ENCODE measurements at places on chromosomes 16 and 17.

DNA sequence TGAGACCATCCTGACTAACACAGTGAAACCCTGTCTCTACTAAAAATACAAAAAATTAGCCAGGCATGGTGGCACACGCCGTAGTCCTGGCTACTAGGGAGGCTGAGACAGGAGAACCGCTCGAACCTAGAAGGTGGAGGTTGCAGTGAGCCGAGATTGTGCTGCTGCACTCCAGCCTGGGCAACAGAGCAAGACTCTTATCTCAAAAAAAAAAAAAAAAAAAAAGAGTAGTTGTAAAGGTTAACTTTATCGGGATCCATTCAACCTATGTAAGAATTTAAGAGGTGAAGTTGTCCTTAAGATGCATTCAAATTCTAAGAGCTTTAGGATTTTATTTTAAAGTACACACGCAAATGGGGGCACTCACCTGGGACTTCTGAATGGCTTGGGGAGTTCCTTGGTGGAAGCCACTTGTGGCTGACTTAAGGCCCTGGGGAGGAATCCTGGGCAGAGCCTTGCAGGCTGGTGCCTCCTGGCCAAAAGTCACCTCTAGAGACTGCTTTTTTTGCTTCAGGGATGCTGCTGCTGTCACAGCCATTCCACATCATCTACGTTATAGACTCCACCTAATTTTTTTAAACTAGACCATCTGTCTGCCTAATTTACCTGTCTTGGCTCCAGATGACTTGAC is 3.3 kb downstream of the CTCF start:
- no peak for DNase-seq

DNA sequence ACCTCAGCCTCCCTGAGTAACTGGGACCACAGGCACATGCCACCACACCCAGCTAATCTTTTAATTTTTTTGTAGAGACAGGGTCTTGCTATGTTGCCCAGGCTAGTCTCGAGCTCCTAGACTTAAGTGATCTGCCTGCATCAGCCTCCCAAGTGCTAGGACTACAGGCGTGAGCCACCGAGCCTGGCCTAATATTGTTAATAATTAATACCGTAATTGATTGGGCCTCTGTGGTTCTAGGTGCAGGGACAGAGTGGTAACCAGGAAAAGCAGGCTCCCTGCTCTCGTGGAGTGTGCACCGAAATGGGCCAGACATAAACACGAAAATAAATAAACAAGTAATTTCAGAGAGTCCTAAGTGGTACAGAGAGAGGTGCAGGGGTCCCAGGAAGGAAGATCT is 241.0 kb downstream of the GSG1L start:
- no peak for DNase-seq

GRCh38 chr17:80938556-80938955 is 53.1 kb upstream of the CHMP6 start:
- DNase-seq, result peak; percentile 71

DNA sequence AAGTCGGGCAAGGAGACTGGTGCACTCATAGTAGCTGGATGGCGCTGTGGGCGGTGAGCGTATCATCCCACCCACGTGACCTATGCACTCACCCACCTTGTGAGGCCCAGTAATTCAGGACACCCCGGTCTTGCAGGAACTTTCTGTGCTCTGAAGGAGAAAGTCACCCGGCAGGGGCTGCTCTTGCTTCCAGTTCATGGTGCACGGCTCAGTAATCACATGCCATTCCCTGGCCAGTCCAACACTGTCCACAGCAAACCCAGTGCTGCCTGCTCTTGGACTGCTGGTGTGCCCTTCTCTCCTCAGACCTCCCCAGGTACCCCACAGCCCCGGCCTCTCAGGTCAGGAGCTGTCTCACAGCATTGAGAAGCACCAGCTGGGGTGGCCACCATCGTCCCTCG is 16.4 kb upstream of the RHBDF2 start:
- DNase-seq, result no peak

GRCh38 chr17:57810721-57811637 is 38.9 kb downstream of the MRPS23 start:
- DNase-seq, result no peak

DNA sequence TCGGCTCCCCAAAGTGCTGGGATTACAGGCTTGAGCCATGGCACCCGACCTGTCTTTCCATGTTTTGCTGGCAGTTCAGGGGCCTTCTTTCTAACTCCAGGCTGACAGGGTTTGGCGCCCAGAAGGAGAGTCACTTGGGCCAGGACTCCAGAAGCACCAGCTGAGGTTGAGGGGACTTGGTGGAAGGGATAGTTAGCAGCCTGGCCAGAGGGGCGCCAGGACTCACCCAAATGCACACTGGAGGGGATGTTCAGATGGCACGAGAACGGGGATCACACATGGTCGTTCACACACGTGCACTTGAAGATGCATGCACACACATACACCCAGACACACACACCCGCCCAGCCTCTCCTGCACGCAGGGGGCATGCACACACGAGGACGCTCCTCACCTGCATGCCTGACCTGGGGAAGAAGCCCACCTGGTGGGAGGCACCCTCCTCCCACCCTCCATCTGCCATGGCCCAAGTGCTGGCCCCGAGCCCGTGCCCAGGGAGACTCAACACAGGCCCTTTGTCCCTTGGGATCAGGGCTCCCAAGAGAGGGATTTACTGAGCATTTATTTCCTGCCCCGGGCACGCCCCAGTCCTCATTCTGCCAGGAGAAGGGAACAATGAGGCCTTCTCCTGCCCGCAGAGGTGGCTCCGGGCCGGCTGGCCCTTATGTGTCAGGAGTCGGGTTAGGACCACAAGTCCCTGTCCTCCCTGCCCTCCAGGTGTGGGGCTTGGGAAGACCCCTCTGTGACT is 2.3 kb upstream of the PRSS21 start:
- DNase-seq, result no peak

GRCh38 chr16:57262841-57263540 is 17.9 kb downstream of the ARL2BP start:
- DNase-seq, result peak; percentile 3

GRCh38 chr16:54055864-54056263 is 230.7 kb downstream of the IRX3 start:
- no peak for DNase-seq

- DNase-seq, result no peak
Observed at GRCh38 chr17:19631905-19632304, 16.6 kb upstream of the ALDH3A2 start.

GRCh38 chr16:19040400-19040799 is 27.0 kb upstream of the COQ7 start:
- DNase-seq, result no peak

DNA sequence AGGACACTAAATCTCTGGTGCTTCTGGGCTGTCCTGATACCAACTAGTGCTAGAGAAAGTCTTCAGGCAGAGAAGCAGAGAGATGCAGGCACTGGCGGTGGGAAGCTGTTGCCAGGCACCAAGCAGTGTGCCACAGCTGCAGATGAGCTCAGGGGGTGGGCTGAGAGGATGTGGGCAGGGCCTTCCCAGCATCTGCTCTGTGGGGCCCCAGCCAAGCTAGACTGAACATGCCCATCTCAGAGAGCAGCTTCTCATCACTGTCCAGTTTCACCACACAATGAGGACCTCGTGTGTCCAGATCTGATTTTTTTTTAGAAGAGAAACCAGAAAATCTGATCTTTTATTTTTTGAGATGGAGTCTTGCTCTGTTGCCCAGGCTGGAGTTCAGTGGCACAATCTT is 17.1 kb downstream of the PSKH1 start:
- DNase-seq, result peak; percentile 83

DNA sequence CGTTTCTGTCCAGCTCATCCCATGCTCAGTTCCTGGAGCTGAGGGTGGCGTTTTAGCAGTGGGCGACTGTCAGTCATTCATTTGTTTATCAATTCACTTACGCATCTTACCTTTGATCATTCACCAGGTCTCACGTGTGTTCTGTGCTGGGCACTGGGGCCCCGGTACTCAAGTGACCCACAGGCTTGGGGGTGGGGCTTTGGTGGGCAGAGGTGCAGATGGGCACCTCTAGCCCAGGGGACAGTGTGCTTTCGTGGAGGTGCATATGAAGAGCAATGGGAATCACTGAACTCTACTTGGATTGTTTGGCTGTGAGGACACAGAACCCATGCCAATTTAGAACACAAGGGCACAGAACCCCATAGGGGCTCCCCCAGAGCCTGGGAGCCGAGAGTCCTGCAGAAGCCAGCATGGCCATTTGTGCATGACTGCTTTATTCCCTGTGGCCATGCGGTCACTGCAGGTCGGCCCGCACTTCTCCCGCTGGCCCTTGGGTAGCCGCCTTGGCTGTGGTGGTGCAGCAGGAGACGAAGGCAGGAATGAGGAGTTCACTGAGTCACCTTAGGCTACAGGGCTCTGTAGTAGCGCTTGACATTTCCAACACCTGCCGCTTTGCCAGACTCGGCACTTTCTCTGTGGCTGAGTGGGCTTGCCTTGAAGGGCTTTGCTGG is 144.6 kb downstream of the SNX29 start:
- DNase-seq, result no peak

DNA sequence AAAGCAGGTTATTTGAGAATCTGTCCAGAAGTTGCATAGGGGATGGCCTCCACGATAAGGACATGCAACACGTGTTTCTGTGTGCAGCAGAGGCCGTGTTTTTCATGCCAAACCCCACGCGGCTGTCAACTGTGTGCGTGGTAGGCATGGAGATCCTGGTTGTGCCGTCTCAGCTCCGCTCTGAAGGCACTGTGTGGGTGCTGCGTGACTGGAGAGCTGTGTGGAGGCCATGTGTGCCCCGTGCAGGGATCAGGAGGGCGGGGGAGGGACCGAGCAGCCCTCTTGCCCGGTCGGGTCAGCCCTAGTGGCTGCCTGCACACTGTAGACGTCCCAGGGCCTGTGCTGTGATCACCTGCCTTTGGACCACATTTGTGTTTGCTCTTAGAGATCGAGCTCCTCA is 74.5 kb downstream of the SEC14L1 start:
- DNase-seq, result no peak

- no peak for DNase-seq
Observed at GRCh38 chr16:88940862-88941817, 35.9 kb downstream of the CBFA2T3 start.

DNA sequence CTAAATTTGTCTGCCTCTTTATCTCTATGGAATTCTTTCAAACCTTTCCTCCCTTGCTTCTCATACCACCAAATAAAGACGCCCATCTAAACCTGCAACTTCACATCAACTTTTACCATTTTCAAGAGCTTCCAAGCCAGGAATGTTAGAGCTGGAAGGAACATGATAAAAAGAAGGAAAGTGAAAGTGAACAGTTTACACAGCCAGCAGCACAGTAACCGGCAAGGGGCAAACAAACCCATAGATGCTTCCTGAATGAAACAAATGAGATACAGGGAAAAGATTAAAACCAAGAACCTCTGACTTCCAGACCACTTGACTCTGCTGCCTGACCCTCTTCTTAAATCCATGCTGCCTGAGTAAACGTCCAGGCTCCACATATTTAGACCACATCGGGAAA is 231.1 kb upstream of the CA10 start:
- no peak for DNase-seq

GRCh38 chr17:3803308-3803640 is 2.3 kb upstream of the ITGAE start:
- DNase-seq, result no peak

DNA sequence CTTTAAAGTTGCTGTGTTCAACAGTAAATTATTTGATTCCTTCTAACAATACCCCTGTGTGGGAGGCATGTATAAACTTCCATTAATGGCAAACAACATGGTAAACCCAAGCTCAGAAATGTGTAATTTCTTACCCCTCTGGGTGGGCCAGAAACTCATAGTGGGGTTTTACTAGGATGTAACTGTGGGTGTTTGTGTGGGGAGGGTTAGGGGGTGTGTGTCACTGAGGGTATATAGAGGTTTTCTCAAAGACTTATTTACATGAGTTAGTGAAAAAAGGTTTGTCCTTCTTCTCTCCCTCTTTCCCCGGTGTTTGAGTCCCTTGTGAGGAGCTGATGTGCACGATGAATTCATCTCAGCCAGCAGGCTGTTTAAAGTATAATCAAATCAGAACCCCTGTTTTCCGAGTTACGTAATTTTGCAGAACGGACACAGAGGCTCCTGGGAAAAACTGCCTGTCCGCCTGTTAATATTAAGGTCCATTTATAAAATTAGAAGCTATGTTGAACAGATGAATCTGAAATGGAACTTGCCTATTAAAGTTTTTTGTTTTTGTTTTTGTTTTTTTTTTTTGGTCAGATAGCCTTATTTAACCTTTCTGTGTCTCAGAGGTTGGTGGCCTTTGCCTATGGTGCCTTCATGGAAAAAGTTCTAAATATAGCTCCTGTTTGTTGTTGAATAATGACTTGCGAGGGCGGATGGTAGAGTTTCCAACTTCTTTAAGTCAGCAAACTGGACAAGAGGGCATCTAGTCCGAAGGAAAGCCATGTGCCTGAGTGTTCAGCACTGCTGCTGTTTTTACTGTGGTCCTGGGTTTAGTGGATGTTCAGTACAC is 73.3 kb downstream of the MSI2 start:
- DNase-seq, result no peak

GRCh38 chr17:18319604-18320256 is 4.6 kb downstream of the SMCR8 start:
- peak; percentile 29 for DNase-seq

GRCh38 chr16:5647051-5647450 is 549.5 kb upstream of the EEF2KMT start:
- DNase-seq, result no peak

GRCh38 chr16:1524366-1524765 is 9.1 kb upstream of the TMEM204 start:
- no peak for DNase-seq

- no peak for DNase-seq
Observed at GRCh38 chr16:84056933-84057332, 14.3 kb upstream of the SLC38A8 start.

- no peak for DNase-seq
Observed at GRCh38 chr16:53542283-53542682, 39.3 kb upstream of the AKTIP start.

- no peak for DNase-seq
Observed at GRCh38 chr17:17424552-17424951, 52.2 kb upstream of the MED9 start.

GRCh38 chr17:39679521-39680192 is 8.2 kb downstream of the PGAP3 start:
- DNase-seq, result peak; percentile 58

DNA sequence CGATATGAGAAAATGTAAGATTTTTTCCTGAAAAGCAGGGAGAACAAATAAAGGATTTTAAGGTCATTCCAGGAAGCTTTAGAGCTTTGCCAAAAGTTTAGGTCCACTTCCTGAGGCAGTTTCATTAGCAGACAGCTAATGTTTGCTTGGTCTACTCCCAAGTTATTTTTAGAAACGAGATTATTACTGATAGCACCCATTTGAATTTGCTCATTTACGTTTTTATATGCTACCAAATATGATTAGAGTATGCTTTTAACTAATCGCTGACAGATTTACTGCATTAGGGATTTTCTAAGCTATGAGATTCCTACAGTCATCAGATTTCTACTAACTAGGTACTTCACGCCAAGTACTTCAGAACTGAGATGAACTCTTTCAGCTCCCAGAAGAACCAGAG is 98.1 kb downstream of the WNT3 start:
- no peak for DNase-seq

DNA sequence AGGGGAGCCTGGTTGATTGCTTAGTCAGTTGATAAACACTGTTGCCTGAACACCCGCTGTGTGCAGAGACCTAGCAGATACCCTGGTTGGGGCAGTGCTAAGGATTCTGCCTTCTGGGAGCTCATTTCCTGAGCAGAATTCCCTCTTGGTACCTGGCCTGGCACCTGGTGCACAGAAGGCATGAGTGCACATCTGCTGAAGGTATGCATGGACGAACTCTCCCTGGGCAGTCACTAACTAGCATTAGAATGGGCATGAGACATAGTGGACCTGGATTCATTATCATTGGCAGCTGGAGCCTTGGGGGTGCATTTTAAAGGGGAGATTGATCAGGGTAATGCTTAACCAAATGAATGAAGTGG is 13.1 kb downstream of the ADCY7 start:
- DNase-seq, result no peak
